ENCODE measurements at places on chromosomes 16 and 17.

DNA sequence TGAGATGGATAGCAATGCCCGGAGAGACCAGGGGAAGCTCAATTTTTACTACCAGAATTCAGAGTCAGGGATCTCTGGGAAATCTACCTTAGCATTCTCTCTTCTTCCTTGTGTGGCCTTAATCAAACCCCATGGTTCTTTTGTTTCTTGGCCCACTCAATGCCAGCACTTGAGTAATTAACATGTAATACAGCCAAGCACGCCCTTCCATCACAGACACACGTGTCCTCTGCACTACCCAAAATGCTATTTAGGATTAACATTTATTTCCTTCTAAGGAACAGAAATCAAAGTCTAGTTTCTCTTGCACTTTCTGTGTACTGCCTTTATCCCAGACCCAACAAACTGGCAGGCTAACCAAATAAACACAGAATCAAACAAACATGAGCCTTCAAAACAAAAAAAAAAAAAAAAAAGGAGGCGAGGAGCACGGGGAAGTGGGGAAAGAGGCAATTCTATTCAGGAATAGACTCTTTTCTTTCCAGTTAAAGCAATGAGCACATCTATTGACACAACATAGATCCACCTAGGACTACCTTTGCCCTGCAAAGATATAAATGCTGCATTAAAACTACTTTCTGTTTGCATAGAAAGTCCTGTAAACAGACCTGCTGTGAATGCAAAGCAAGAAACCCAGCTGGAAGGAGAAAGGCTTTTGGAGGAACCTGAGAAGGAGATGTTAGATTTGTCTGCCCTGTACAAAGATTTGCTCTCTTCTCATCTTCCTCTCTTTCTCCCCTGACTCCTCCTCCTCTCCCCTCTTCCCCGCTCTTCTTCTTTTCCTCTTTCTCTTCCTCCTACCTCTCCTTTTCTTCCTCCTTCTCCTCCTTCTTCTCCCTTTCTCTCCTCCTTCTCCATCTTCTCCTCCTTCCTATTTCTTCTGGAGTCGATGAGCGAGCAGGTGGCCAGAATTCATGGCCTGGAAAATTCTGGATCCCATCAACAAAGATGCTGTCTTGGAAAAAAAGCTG is 294.4 kb downstream of the NPIPA8 start:
- no peak for DNase-seq

DNA sequence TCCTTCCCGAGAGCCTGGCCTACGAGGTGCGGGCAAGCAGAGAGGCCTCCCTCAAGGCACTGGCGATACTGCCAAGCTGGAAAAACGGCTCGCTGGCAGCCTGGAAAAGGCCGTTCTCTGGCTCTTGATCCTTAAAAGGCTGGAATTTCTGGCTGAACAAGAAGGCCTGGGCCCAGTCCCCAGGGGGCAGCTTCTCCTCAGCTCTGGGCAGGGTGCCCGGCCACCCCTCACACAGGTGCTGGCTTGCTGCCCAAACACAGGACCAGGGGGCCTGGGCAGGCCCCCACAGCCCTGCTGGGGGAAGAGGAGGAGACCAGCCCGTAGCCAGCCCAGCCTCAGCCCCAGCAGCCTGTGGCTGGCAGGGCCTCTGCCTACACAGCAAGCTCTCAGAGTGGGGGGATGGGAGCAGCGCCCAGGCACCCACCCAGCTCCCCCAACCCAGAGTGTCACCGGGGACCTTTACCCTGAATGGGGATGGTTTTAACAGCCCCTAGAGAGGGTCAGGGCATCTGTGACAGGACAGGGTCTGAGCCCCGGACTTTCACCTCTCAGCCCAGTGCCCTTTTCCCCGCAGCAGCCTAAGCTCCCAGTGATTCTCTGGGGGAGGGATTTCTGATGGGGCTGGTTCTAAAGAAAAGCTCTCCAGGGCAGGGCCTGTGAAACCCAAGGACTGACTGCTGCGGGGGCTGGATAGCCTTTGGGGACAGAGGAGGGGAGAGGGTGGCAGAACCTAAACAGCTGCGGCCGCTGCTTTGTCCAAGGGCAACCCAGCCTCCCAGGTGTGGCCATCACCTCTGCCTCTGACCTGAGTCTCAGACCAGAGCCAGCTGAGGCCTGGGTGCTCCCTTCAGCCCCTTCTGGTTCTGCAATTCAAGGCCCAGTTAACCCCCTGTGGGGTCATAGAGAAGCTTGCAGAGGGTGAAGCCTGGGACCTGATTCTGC is 38.6 kb upstream of the TOB1 start:
- peak; percentile 51 for DNase-seq

GRCh38 chr16:11797166-11797956 is at the start of gene ZC3H7A:
Gene ZC3H7A, minus strand, starts transcription at chr16:11797258. Its CDS starts 14,904 bp downstream, at chr16:11782354.
- peak; percentile 83 for DNase-seq

DNA sequence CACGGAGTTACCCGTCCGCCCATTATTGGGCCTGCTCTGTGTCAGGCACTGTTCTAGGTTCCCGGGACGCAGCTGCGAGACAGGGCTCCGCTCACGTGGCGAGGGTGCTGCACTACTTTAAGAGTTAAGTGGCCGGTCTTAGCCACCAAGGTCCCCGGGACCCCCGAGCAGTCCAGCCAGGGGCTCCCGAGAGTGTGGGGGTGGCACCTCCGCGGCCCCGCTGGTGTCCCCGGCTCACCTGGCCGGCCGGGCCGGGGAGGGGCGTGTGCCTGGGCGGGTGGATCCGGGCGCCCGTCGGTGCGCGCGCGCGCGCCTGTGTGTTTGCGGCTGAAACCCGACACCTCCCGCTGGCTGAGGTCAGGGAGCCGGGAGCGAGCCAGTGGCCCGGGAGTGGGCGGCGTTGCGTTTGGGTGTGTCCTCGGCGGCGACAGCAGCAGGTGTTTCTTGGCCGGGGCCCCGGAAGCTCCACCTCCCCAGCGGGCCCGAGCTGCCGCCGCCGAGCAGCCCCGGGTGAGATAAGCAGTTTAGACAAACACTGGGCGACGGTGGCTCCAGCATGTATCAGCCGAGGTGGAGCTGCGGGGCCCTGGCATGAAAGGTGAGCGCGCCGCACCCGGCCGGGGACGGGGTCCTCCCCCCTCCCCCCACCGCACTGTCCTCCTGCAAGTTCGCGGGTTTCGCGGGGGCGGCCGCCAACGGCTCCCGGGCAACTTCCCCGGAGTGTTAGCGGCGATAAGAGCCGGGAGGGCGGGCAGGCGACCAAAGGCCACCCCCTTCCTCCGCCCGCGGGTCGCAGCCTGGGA is at the start of gene GSE1:
Gene GSE1, plus strand, starts transcription at position 522 of the 803 bp plus-strand sequence. Its CDS starts 70 bp downstream, at position 592.
- DNase-seq: no peak

DNA sequence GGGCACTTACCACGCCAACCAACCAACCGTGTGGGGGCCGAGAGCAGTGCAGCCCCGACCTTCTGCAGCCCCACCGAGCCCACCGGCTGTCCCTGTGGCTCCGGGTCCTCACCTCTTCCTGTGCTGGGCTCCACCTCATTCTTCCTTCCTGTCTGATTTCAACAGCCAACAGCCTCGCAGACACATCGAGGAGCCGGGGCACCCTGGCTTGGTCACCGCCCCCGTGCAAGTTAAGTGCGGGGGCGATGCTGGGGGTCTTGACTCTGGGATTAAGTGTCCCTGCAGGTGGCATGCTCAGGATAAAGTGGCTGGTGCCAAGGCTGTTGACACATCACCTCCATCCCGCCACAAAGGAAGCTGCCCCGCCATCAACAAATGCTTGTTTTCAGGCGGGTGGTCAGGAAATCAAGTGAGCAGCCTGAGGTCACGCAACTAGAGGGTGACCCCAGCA is at the start of gene NLRC3:
Gene NLRC3, minus strand, starts transcription at position 102 of the 451 bp plus-strand sequence. CDS start 12,367 bp downstream, outside the sequence.
- DNase-seq: no peak

GRCh38 chr17:47205419-47205963 is 3.7 kb upstream of the MYL4 start:
- DNase-seq: no peak

- no peak for DNase-seq
These were observed 57.2 kb upstream of the VPS4A start for GRCh38 chr16:69253870-69254341.

DNA sequence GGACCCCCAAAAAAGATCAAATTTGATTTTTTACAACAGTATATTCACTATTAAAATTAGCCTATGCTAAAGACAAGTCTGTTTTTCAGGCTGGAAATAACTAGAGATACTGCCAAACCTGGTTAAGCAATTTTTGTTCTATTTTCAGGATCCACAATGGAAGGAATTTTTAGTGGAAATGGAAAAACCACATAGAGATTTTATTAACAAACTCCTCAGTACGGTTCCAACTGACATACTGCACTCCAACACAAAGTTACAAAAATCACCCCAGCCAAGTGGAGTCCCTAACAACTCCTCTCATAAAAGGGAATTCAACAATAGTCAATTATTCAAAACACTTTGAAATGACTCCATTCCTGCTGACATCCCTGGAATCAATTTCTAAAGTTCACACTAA is 101.6 kb upstream of the TOB1 start:
- DNase-seq: no peak

DNA sequence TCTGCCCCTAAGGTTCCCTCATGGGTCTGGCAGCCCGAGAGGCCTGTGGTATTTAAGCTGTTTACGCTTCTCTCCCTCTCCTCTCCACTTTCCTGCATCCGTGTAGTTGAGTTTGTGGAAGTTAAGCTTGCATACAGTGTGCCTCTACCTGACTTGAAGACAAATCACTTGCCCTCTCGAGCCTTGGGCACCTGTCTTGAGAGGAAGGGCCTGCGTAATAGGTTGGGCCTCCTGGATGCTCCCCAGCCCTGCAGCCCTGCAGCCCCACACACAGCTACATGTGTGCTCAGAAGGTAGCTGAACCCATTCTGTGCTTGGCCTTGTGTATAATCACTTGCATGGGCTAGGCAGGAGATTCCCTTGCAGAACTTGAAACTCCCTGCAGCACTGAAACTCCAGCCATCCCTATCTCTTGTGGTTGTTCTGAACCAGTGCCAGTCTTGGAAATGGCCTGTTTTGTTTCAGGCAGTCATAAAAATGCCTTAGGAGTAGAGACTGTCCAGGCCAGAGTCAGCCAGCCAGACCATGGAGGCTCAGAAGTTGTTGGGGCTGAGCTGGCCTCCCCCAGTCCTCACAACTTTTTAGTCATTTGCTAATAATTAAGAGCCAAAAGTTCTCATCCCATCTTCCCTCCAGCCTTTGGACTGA is 134.6 kb downstream of the CLEC16A start:
- no peak for DNase-seq

DNA sequence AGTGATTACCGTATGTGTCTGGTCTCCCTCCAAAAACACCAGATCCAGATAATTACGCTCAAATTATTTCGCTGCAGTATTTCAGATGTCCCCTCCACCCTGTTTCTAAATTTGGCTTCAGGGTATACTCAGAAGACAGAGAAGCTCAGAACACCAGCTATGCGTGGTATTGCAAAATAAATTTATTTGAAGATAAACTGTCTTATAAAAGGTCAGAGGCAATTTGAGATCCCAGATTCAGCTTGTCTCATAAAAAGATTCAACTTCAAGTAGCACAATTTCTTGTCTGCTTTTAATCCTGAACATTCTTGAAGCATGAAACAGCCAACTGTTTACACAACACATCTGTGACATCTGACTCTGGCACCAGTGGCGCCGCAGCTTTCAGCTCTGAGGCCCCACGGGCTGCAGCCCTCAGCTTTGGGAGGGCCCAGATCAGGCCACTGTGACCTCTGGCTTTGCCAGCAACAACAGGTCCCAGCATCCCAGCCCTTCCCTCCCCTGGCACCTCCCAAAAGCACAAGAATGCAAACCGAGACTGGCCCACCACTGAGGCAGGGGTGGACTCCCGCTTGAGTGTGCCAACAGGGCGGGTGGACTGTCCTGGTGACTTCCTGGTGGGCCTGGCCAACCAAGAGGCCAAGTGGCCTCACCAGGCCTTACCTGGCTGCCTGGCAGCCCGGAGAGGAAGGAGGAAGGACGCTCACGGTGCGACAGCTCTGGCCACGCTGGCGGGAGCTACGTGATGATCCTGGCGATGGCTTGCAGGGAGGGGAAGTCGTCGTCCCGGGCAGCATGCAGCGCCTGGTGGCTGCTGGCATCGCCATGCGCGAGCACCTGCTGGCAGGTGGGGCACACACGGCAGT is 8.0 kb downstream of the SYNGR3 start:
- no peak for DNase-seq

DNA sequence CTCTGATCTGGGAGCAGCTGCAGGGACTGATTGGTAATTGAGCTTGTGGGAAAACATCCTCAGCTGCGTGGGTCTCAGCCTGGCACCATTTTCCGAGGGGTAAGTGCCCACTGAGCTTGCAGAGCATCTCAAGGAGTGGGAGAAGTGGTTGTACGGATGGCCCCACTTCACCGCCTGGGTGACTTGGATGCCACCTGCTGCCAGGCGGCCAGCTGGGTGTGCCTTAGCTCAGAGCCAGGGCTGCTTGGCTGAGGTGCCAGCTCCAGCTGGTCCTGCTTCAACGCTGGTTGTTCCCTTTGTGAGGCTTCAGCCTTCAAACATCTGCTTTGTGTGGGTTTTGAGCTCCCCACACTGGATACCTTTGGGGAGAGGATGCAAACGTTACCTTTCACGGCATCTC is 482.7 kb upstream of the EEF2KMT start:
- no peak for DNase-seq

- DNase-seq: no peak
These were observed 39.3 kb upstream of the IRX6 start for GRCh38 chr16:55284718-55285099.

GRCh38 chr16:8374586-8375231 is 215.6 kb downstream of the TMEM114 start:
- no peak for DNase-seq

DNA sequence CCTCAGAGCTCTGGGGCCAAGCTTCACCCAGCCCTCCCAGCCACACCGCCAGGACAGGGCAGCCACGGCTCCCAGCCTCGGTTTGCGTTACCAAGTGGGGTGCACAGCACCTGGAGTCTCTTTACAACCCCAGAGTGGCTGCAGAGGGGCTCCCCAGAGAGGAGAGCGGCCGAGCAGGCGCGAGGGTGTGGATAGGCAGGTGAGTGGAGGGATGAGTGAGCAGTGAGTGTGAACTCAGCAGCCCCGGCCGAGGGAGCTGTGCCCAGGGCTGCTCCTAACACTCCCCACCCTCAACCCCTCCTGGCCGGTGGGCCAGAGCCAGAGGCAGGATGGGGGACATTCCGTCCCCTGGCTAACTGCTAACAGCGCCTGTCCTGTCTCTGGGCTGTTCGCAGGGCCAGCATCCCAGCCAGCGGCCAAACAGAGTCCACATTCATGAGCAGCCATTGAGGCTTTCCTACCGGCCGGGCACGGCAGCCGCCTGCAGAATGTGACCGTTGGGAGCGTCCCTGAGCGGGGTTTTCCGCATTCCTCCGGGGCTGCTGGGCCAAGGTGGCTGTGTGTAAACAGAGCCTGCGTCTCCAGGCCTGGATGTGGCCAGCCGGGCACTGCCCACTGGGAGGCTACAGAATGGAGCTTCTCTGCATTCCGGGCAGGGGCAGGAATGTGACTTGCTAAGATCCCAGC is 5.3 kb downstream of the ZNF469 start:
- no peak for DNase-seq

DNA sequence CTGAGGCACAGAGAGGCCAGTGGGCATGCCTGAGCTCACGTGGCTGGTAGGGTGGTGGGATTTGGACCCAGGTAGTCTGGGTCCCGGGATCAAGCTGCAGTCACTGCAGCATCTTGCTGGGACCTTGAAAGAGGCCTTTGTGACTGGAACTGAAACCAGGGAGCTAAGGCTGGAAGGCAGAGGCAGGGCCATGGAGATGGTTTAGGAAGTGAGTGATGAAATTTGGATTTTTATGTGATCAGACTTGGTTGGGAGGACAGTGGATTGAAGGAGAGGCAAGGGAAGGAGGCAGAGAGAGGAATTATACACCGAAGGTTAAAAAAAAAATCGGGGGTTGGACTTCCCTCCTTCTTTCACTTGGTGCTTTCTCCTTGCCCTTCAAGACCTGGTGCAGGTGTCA is 255.4 kb upstream of the CACNG5 start:
- no peak for DNase-seq

- DNase-seq: no peak
These were observed 5.4 kb downstream of the NTN1 start for GRCh38 chr17:9026741-9027140.
